ENCODE measurements at places on chromosomes 12 and 14.

DNA sequence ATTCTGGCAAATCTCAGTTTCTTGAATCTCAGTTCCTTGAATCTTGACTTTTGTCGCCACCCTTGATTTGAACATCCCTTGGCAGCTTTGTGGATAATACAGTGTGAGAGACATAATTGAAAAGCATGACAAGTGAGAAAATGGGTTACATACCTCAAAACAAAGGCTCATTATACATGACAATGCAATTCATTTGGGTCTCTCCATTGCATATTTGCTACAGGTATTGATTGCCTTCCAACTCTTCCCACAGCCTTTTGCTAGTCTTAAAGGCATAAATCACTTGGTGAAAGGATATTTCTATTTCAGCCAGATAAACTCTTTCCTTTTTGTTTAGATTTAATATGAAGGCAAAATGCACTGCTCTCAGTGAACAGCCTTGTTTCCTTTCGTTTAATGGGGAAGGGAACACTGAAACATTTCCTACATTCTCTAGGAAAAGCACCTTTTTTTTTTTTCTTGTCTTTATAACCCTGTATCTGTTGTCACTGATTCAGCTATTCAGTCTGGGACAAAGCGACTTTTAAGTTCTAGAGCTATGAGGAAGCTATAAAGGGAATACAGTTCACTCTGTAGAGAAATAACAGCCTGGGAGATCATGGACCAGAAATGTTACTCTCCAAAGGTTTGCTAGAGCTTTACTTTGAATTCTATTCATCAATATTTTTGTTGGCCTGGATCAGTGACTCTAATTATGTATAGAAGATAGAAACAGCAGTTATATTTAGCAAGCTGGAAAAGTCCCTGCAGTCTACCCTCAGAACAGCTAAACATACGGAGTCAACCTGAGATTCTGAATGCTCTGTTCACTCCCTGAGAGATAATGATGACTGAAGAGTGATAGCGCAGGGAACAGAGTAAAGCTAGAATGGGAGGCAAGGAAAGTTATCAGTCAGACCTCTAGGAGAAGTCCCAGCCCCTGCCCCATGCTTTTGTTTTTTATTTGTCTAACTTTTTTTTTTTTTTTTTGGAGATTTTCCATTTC lies 311.4 kb downstream of the RGS6 start:
- no peak for DNase-seq

GRCh38 chr12:64237382-64237781 lies 15.3 kb upstream of the KICS2 start:
- DNase-seq: no peak

GRCh38 chr14:63362389-63362819 lies 43.7 kb upstream of the GPHB5 start:
- no peak for DNase-seq

DNA sequence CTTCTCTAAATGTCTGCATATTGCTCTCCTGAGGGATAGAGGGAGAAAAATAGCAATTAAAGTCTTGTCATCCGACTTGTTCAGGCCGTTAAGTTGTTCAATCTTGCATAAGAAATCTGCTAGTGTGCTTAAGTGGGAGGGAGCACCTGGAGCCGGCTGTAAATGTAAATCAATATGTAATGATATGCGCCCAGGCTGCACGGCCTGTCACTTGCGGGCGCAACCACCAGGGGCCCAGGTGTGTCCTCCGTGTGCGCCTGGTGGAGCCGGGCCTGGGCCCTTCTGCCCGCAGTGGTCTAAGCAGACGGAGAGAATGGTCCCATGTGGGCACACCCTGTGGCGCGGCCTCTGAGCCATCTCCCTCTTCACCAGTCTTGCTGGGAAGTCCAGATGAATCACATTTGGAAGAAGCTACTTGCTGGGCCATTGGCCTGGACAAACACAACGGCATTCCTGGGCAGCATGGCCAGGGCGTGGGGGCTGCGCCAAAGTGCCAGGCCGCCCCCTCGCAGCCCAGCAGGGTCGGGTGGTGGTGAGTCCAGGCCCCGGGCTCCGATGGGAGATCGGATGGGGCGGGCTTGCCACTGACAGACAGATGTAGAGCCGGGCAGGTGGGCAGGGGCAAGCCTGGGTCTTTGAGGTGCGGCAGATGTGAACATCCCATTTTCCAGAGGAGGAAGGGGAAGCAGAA lies 193.3 kb upstream of the C14orf180 start:
- no peak for DNase-seq

GRCh38 chr14:69048456-69048855 lies 69.4 kb upstream of the ACTN1 start:
- peak; percentile 12 for DNase-seq

GRCh38 chr14:67166450-67166853 lies 22.8 kb upstream of the GARIN2 start:
- peak; percentile 26 for DNase-seq

GRCh38 chr14:78764240-78764639 lies 594.1 kb downstream of the NRXN3 start:
- DNase-seq: peak; percentile 37

- no peak for DNase-seq
Observed at GRCh38 chr12:24102676-24103075, 153.2 kb upstream of the SOX5 start.

DNA sequence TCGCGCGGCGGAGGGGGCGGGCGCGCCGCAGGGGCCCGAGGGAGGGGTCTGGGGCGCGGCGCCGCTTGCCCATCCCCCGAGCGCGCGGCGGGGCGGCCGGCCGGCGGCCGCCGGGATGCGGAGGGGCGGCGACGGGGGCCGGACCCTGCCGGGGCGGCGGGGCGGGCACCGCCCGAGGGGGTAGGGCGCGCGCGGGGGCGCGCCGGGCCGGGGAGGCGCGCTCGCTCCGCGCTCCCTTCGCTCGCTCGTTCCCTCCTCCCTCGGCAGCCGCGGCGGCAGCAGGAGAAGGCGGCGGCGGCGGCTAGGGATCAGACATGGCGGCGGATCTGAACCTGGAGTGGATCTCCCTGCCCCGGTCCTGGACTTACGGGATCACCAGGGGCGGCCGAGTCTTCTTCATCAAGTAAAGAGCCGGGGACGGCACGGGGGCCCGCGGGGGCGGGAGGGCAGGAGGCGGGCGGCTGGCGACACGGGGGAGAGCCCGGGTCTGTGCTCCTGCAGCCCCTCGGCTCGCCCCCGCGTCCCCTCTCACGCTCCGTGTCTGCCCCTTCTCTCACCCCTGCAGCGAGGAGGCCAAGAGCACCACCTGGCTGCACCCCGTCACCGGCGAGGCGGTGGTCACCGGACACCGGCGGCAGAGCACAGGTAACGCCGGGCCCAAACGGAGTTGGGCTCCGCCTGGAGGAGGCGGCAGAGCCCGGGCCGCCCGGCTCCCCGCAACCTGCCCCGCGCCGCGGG lies at the start of gene PLEKHA5:
Gene PLEKHA5 (plus strand): TSS at position 248 of the 738 bp plus-strand sequence. CDS start 67 bp downstream, at position 315.
- DNase-seq: peak; percentile 78

DNA sequence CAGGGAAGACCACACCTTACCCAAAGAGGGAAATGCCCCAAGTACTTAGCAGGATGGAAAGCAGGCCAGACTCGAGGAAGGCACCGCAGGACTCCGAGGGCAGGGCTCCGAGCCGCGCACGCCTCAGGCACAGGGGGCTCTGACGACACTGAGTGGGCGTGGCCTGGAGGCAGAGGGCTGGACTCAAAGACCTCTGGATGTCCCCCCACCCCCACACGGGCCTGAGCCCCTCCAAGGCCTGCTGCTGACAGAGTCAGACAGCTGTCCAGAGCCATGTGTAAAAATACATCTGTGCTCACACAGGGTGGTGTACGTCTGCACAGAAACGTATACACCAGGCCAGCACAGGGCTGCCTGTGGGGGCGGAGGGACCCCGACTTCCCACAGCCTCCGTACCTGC lies 1.4 kb downstream of the AKT1 start:
- peak; percentile 69 for DNase-seq

DNA sequence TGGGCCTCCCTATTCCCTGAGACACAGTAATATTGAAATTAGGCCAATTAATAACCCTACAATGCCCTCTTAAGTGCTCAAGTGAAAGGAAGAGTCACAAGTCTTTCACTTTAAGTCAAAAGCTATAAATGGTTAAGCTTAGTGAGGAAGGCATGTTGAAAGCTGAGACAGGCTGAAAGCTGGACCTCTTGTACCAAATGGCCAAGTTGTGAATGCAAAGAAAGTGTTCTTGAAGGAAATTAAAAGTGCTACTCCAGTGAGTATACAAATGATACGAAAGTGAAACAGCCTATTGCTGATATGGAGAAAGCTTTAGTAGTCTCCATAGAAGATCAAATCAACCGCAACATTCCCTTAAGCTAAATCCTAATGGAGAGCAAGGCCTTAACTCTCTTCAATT lies 140.8 kb downstream of the PTCSC3 start:
- DNase-seq: no peak
